ENCODE measurements at places on chromosomes 5 and 9. TPM values are rescaled to one million over a fixed set of nuclear protein-coding genes. Genes with fewer than 3 reads are reported as not detected.
A peak's percentile ranks its signal among the peaks of the same experiment; 100 is the strongest.

SOHLH1 gene
- total RNA-seq, result not detected

ITGA2 gene
- total RNA-seq, result 7.0 TPM

PRRX2 gene
- not detected for total RNA-seq

AIF1L gene
- 27.3 TPM for total RNA-seq

DNA sequence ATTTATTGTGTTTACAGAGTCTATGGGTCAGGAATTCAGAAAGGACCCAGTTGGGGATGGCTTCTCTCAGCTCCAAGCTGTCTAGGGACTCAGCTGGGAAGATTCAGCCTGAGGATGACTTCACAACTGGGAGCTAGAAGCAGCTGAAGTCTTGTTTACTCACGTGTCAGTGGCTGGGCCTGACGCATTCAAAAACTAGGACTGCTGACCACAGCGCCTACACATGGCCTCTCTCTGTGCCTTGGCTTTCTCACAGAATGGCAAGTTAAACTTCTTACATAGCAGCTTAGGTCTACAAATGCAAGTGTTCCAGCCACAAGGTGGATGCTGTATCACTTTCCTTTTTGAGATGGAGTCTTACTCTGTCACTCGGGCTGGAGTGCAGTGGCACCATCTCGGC lies 16.3 kb upstream of the PPP2CA start:
- DNase-seq, result peak; percentile 47

DNA sequence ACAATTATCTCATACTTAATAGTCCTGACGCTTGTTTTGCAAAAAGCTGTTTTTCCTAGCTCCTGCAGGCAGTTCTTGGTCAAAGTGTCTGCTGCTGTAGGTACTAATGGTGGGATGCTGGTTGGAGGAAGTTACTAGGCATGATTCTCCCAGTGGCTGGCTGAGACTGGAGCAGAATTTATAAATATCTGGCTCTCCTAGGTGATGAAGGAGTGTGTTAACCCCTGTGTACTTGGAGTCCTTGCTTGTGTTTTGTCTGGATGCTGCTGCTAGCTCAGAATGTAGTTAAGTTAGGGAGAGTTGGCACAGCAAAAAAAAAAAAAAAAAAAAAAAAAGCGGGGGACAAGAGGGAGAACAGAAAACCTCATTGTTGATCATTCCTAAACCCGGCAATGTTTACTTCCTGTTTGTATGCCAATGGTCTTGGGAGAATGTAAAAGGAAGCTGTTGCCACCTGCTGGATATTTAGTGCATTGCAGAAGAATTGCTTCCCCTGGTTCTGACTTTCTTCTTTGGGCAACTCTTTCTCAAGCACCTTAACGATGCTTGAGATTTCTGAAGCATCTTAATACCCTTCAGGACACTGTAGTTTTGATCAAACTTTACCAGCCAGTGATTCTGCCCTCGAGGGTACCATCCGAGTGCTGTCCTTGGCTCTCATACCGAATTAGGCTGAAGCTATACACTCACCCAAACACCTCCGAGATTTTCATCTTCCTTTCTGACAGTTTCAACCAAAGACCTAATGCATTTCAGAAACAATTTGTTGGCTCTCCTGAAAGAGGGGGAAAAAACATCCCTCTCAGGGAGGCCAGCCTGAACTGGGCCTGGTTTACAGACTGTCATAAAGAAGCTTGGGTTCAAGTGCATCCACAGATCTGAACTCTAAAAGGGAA lies 71.7 kb upstream of the WWC1 start:
- peak; percentile 19 for DNase-seq

- DNase-seq, result no peak
Observed at GRCh38 chr5:129500101-129500500, 40.0 kb downstream of the ADAMTS19 start.

DNA sequence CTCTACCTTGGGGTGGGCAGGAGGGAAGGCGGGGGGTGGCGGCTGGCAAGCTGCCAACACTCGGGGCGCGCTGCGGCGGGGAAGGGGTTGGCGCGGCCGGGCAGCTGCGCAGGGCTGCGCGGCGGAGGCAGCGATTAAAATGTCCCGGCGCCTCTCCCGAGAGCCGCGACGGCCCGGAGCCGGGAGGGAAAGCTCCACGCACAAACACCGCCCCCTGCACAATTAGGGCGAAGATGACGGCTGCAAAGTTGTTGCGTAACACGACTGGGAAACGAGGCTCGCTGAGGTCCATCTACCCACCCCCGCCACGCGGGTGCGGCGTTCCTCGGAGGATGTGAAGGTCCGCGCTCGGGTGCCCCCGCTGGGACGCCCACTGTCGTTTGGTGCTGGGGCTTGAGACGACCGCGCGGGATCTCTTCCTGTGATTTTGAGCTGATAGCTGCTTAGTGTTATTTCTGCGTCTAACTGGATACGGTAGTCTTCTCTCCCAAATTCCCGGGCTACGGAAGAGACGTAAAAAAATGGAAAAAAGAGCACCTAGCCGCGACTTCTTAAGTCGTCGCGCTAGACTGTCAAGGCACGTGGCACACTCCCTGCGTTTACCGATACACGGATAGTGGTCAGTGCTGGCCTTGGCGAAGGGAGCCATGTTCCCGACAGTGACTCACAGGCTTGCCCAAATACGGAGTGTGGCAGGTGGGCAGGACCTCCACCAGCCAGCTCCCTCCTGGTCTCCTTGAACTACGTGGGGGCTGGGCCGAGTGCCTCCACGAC lies 958 bp upstream of the NFIL3 start:
- DNase-seq, result peak; percentile 94

GRCh38 chr9:70609542-70610286 lies 195.3 kb upstream of the KLF9 start:
- DNase-seq, result peak; percentile 76

GRCh38 chr5:79042188-79042587 lies 27.3 kb downstream of the DMGDH start:
- no peak for DNase-seq

Data from uterus (tissue), 4 donors.